ENCODE measurements at places on chromosomes 16 and 17. TPM values are rescaled to one million over a fixed set of nuclear protein-coding genes. Genes with fewer than 3 reads are reported as not detected.
A peak's percentile ranks its signal among the peaks of the same experiment; 100 is the strongest.

DNA sequence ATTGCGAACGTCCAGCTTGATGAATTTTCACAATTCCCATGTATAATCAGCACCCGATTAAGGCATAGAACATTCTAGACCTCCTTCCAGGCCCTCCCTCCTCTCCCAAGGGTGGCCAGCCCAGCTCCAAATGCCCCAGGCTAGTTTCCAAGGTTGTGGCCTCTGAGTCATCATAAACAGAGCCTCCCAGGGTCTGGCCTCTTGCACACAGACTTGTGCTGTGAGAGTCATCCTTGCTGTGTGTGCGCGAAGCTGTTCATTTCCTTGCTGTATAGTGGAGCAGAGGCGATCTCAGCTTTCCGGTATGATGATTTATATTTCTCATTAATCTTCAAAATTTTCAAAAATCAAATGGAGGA lies 20.5 kb upstream of the JPH3 start:
- no peak for DNase-seq

- DNase-seq, result no peak
Observed at GRCh38 chr17:76046064-76046463, 19.0 kb upstream of the EVPL start.

GRCh38 chr16:87350681-87351319 lies 32.8 kb downstream of the FBXO31 start:
- peak; percentile 28 for DNase-seq

- no peak for DNase-seq
Observed at GRCh38 chr16:62596584-62596983, 560.3 kb upstream of the CDH8 start.

DNA sequence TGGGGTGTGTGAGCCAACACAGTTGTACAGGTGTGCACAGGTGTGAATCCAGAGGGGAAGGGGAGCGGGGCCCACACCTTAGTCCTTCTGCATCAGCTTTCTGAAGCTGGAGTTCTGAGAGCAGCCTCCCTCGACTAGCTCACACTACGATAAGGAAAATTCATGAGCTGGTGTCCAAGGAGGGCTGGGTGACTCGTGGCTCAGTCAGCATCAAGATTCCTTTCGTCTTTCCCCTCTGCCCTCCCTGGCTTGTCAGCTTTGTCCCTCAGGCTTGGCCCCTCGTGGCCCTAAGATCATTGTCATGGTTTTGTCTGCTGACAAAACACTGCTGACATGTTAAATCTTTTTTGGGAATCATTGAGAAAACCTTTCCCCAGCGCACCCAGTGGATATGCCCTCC lies 47.5 kb downstream of the OR1D5 start:
- DNase-seq, result no peak

- DNase-seq, result no peak
Observed at GRCh38 chr17:78653382-78653781, 76.2 kb upstream of the DNAH17 start.

DNA sequence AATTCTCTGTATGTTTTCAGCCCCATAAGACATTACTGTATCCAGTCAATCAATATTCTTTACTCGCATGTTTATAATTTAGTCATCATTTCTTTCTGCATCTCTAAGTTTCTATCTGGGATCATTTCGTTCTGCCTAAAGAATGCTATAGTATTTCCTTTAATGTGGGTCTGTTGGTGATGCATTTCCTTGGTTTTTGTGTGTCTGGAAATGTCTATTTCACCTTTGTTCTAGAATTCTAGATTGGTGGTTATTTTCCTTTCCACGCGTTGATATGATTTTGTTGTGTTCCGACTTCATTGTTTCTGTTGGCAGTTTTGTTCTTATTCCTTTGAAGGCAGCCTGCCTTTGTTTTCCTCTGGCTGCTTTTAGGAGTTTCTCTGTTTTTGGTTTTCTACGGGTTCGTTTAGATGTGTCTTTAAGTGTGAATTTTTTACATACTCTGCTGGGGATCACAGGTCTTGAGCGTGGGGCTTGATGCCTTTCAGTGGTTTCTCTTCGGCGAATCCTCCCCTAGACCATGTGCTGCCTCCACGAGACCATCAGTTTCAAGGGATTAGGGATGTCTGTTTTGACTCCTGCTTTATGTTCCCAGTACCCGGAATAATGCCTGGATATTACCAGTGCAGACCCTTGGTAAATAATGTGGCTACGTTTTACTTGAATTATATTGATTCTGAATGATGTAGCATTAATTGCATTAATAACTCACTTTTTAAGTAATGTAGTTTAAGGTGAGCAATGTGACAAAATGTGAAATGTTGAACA lies 23.5 kb downstream of the POLR3E start:
- no peak for DNase-seq

PRAC1 gene
- not detected for polyA plus RNA-seq

ABCC11 gene
- 0.23 TPM for polyA plus RNA-seq

RDM1 gene
- 2.4 TPM for polyA plus RNA-seq

RUNDC3A gene
- polyA plus RNA-seq, result 3.4 TPM

BCKDK gene
- polyA plus RNA-seq, result 36.7 TPM
